ENCODE measurements at places on chromosomes 4 and X. TPM values are rescaled to one million over a fixed set of nuclear protein-coding genes. Genes with fewer than 3 reads are reported as not detected.

The SLC9B1 gene
- not detected for total RNA-seq

DNA sequence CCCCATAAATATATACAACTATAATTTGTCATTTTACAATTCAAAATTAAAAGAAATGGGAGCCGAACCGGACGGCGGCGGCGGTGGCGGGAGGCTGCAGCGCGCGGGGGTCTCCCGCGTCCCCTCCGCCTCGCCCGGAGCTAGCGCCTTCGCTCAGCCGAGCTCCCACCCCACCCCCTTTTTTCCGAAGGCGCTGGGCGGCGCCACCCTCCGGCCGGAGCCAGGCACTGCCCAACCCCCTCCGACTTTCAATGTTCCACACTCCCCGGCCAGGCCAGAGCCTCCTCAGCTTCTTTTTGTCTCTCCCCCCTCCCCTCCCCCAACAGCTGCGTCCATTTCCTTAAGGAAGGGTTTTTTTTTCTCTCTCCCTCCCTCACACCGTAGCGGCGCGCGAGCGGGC lies 214.1 kb upstream of the GEMIN8 start:
- DNase-seq = no peak
- H3K4me3 ChIP-seq = no peak overlapping the region

DNA sequence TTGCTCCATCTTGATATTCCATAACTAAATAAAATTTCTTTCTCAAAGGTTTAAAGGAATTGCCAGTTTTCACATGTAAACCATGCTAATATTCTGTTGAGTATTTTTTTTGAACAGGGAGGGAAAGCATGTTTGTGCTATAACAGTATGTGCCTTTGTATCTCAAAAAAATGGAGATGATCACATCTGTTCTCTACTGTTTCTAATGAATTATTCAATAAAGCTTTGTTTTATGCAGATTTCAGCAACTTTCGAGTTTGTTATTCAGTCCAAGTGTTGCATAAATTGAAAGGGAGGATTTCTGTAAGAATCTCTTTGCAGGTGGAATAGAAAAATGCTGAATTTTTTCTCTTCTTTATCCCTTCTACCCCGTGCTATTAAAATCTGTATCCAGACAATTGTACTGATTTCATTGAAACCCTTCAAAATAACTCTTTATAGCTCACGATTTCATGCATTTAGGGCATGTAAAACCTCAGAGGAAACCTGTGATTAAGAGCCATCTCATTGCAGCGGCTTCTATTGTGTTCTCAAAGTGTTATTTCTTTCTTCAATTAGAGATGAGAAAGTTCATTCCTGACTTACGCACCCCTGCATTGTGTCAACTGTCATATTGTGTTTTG lies 42.1 kb downstream of the NEIL3 start:
- H3K27ac ChIP-seq = no peak overlapping the region
- H3K4me3 ChIP-seq = no peak overlapping the region
- H3K27me3 ChIP-seq = no peaks in the 10 kb centered on the region
- DNase-seq = no peak
- H3K4me1 ChIP-seq = no peaks in the 10 kb centered on the region
- H3K36me3 ChIP-seq = no peaks in the 10 kb centered on the region

DNA sequence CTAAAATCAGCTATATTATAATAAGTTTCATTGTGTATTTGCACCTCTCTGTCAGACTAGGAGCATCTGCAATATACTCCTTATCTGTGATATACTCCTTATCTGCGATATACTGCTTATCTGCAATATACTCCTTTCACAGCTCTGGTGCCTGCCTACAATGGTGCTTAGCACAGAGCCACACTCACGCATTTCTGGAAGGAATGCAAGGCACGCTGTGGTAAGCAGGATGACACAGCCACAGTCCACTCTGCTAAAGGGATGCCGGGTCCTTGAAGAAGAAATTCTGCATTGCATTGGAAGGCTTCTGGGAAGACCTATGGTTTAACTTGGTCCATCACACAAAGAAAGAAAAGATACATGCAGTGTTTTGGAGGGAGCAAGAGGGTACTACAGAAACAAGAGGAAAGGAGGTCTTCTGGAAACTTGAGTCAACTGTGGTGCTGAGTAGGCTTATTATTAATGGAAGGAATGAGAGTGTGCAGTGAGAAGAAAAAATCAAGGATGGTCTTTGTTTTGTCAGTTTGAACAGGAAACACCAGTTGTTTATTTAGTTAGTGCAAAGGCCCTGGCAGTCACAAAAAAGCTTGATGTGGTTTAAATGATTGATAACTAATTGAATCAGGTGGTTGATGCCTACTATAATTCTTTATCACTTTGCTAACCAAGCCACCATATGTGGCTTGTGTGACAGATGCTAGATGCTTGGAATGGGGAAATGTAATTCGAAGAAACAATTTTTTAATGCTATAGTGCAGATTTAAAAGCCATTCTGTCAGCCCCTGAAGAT lies 342.3 kb downstream of the GRXCR1 start:
- H3K4me3 ChIP-seq = no peak overlapping the region
- no peak for DNase-seq
- H3K4me1 ChIP-seq = no peaks in the 10 kb centered on the region
- H3K27ac ChIP-seq = no peak overlapping the region

GRCh38 chr4:74635490-74636123 lies 158.7 kb downstream of the BTC start:
- H3K4me1 ChIP-seq = peaks cover 18% of the 10 kb centered on the region
- DNase-seq = no peak
- H3K27me3 ChIP-seq = no peaks in the 10 kb centered on the region
- H3K4me3 ChIP-seq = no peak overlapping the region
- no peak overlapping the region for H3K27ac ChIP-seq

GRCh38 chr4:54683616-54684346 lies 26.0 kb downstream of the KIT start:
- H3K4me3 ChIP-seq = no peak overlapping the region
- no peak overlapping the region for H3K27ac ChIP-seq
- no peaks in the 10 kb centered on the region for H3K4me1 ChIP-seq

GRCh38 chr4:177349191-177349590 lies 39.5 kb downstream of the NEIL3 start:
- H3K27me3 ChIP-seq = no peaks in the 10 kb centered on the region
- no peak overlapping the region for H3K4me3 ChIP-seq
- no peaks in the 10 kb centered on the region for H3K4me1 ChIP-seq
- DNase-seq = no peak
- H3K27ac ChIP-seq = no peak overlapping the region

The OTC gene
- 0.15 TPM for total RNA-seq

The KDR gene
- 5.4 TPM for total RNA-seq

GRCh38 chrX:11628399-11628798 lies 37.3 kb downstream of the ARHGAP6 start:
- H3K4me3 ChIP-seq = no peak overlapping the region
- H3K36me3 ChIP-seq = no peaks in the 10 kb centered on the region
- DNase-seq = no peak
- no peaks in the 10 kb centered on the region for H3K27me3 ChIP-seq
- H3K27ac ChIP-seq = no peak overlapping the region
- no peaks in the 10 kb centered on the region for H3K4me1 ChIP-seq

DNA sequence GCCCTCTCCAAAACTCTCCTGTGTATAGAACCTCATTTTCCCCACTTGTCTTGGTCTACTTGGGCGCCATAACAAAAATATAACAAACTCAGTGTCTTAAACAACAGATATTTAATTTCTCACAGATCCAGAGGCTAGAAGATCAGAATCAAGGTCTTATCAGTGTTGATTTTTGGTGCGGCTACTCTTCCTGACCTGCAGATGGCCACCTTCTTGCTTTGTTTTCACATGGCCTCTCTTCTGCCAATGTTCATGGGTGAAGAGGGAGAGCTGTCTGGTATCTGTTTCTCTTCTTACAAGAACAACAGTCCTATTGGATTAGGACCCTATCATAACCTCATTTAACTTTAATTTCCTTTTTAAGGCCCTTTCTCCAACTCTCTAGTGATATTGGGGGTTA lies 177.3 kb downstream of the PABPC4L start:
- H3K27ac ChIP-seq = no peak overlapping the region
- DNase-seq = no peak
- H3K4me1 ChIP-seq = no peaks in the 10 kb centered on the region
- no peaks in the 10 kb centered on the region for H3K36me3 ChIP-seq
- H3K27me3 ChIP-seq = no peaks in the 10 kb centered on the region

DNA sequence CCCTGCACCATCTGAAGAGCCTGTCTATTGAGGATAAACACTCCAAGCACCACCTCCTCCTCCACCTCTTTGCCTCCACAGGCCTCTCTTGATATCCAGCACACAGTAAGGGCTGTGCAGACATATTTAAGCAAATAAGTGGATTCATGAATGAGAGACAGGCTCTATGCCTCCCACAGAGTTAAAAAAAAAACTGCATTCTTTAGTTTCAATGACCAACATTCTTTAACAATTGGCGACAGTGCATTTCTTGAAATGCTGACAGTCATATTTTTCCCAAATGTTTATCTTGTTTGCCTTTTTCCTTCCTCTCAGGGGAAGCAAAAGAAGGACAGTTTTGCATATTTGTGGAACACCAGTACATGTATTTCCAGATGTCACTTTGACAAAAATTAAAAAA lies 38.6 kb downstream of the MXRA5 start:
- no peaks in the 10 kb centered on the region for H3K27me3 ChIP-seq
- DNase-seq = no peak
- no peaks in the 10 kb centered on the region for H3K4me1 ChIP-seq
- H3K36me3 ChIP-seq = peaks cover 5% of the 10 kb centered on the region

DNA sequence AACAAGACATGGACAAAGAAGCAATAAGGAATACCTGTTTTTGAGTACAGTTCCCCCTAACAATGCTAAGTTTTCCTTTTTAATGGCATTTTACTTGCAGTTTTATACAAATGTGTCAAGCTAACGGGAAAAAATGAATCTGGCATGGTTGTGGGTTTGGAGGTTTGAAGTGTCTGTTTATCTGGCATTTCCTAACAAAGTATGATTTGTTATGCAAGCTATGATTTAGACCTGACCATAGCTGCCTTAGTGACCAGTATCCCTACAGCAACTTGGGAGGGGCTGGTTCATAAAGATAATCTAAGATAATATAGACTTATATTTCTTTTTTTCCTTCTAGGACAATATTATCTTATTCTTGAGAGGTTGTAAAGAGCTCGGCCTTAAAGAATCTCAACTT lies 60.6 kb downstream of the LIMCH1 start:
- H3K27me3 ChIP-seq = no peaks in the 10 kb centered on the region
- H3K36me3 ChIP-seq = no peaks in the 10 kb centered on the region
- H3K4me3 ChIP-seq = no peak overlapping the region
- DNase-seq = no peak
- H3K4me1 ChIP-seq = peaks cover 5% of the 10 kb centered on the region

The FAM13A gene
- 6.1 TPM for total RNA-seq

DNA sequence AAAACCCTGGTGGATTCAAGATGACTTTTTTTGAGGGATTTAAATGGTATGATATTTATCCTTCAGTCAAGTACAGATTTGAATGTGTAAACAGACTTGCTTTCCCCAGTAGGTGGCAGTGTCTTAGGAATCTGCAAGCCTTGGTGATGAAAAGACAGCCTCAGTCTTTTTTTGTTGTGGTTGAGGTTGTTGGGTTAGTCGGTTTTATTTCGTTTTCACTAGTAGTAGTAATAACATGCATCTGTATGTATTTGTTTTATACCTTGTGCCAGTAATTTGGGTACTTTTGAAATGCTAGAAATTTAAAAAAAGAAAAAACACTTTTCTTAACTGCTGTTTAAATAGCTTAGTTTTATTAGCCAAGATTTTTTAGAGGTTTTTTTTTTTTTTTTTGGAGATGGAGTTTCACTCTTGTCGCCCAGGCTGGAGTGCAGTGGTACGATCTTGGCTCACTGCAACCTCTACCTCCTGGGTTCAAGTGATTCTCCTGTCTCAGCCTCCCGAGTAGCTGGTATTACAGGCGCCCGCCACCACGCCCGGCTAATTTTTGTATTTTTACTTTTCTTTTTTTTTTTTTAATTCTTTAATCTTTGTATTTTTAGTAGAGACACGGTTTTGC lies 39.2 kb downstream of the COPS4 start:
- H3K36me3 ChIP-seq = no peaks in the 10 kb centered on the region
- no peak overlapping the region for H3K4me3 ChIP-seq
- H3K27ac ChIP-seq = no peak overlapping the region
- H3K4me1 ChIP-seq = no peaks in the 10 kb centered on the region
- no peak for DNase-seq

The ZNF185 gene
- 470 TPM for total RNA-seq

DNA sequence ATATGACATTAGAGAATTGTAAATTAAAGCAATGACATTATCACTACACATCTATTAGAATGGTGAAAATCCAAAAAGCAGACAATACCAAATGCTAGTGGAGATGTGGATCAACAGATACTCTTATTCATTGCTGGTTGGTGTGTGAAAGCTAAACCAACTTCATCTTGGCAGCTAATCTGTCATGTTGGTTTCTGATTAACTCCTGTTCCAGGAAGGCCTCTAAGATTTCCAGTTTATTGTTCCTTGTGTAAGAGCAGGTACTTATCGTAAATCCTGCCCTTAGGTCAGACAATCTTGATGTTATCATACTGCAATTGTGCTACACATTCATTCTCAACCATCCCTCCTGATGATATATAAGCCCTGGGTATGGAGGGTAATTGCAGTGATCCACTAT lies 809.0 kb upstream of the DIAPH2 start:
- DNase-seq = no peak
- no peak overlapping the region for H3K4me3 ChIP-seq
- no peaks in the 10 kb centered on the region for H3K36me3 ChIP-seq
- no peaks in the 10 kb centered on the region for H3K27me3 ChIP-seq
- no peaks in the 10 kb centered on the region for H3K4me1 ChIP-seq

DNA sequence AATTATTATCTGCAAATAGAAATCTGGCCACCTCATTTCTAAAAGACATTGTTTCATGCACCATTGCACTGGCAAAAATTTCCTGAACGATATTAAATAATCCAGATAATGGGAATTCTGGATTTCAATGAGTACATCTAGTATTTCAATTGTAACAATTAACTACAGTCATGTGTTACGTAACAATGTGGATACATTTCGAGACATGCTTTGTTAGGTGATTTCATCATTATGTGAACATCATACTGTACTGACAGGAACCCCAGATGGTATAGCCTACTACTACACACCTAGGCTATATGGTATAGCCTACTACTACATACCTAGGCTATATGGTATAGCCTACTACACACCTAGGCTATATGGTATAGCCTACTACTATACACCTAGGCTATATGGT lies 14.8 kb downstream of the LAMTOR3 start:
- DNase-seq = no peak
- H3K27ac ChIP-seq = no peak overlapping the region
- no peaks in the 10 kb centered on the region for H3K4me1 ChIP-seq
- peaks cover 15% of the 10 kb centered on the region for H3K36me3 ChIP-seq
- H3K4me3 ChIP-seq = no peak overlapping the region

The DCAF4L1 gene
- total RNA-seq = under 0.01 TPM

The RNF4 gene
- total RNA-seq = 34.3 TPM

- H3K4me3 ChIP-seq = no peak overlapping the region
- H3K27ac ChIP-seq = no peak overlapping the region
- H3K36me3 ChIP-seq = no peaks in the 10 kb centered on the region
- H3K4me1 ChIP-seq = no peaks in the 10 kb centered on the region
Measured at GRCh38 chrX:4253092-4253491, 539.6 kb upstream of the PRKX start.

All from esophagus squamous epithelium (tissue), 5 donors.